Renal cortex interstitium (tissue), 15 donors: ENCODE measurements at places on chromosomes 11 and 22. TPM values are rescaled to one million over a fixed set of nuclear protein-coding genes. Genes with fewer than 3 reads are reported as not detected.

GRCh38 chr22:38318792-38319773 lies 1.9 kb upstream of the CSNK1E start:
- DNase-seq, result no peak

The SLC37A2 gene
- polyA plus RNA-seq, result 0.95 TPM

DNA sequence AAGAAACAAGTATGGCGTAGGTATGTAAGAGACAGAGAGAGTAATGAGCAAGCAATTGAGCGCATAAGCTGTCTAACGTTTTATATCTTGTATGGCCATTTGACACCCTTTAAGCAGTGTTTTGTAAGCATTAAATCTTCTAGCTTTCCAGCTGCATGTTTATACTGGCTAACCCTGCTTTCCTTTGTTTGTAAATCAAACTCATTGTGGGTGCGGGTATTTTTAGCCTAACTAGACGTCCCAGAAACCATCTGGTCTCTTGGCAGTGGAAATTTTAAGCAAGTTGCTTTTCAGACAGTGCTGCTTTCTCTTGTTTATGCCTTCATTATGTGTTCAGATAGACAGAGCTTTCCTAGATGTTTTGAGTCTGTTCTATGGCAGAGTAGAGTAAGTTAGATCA lies 73.5 kb downstream of the RNF169 start:
- DNase-seq, result peak; percentile 90

The BIRC2 gene
- 77.3 TPM for polyA plus RNA-seq

DNA sequence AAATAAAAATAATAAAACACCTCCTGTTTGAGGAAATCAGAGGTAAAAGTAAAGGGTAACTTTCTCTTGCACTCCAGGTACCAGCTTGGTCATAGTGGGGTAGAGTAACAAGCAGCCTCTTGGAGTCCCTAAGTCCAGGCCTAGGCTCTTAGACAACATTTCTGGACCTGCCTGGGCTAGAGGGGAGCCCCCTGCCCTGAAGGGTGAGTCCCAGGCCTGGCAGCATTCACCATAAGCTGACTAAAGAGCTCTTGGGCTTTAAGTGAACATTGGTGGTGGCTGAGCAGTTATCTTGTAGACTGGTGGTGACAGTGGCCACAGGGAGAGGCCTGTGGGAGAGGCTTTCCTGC lies 18.6 kb upstream of the OR56A3 start:
- DNase-seq, result no peak
